ENCODE measurements at places on chromosomes 4 and X.

- DNase-seq = no peak
These were observed 4.1 kb downstream of the SLC39A8 start for GRCh38 chr4:102341201-102341600.

GRCh38 chrX:120200851-120201250 lies 42.4 kb downstream of the RHOXF2 start:
- no peak for DNase-seq

- DNase-seq = peak; percentile 32
These were observed 25.9 kb downstream of the PKD2 start for GRCh38 chr4:88033309-88033708.

DNA sequence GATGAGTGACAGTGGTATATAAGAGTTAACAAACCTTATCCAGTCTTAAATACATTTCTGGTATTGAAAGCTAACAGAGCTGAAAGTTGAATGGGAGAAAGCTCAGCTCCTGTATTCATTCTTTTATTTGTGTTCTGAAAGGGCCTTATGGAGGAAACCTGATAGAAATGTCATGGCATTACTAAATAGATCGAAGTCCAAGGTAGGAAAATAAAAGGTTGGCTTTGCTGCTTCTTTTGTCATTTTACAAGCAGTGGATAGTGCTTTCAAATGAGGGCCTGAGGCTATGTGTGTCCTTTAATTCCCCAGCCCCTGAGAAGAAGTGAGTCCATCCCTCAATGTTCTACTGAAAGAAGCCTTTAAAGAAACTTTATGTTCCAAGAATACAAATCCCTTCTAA lies 974.3 kb upstream of the INTU start:
- no peak for DNase-seq

DNA sequence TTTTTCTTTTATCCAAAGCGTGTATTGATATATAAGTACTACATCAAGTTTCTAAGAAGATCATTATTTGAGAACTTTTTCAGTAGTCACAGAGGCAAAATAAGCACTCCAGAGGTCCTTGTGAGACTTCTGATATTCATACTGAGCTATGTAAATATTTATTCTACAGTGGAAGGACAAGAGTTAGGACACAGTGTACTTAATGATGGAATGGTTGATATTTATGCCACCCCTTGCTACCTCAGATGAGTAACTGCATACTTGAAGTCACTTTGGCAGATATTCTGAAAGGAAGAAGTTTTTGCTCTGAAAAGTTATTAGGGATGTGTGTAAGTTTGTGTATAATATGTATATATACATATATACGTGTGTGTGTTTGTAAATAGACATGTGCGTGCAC lies 30.3 kb downstream of the MAGEA1 start:
- no peak for DNase-seq

- DNase-seq = no peak
These were observed 51.7 kb upstream of the CLCN4 start for GRCh38 chrX:10104958-10105658.

GRCh38 chr4:136664988-136665387 lies 867.3 kb downstream of the PCDH18 start:
- no peak for DNase-seq

DNA sequence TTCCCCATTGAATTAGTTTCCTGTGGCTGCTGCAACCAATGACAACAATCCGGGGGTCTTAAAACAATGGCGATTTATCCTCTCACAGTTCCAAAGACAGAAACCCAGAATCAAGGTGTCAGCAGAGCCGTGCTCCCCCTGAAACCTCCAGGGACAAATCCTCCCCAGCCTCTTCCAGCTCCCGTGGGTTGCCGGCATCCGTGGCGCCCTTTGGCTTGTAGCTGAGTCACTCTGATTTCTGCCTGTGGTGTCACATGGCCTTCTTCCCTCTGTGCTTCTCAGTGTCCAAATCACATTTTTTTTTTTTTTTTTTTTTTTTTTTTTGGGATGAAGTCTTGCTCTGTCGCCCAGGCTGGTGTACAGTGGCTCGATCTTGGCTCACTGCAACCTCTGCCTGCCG lies 64.5 kb upstream of the STX18 start:
- no peak for DNase-seq

DNA sequence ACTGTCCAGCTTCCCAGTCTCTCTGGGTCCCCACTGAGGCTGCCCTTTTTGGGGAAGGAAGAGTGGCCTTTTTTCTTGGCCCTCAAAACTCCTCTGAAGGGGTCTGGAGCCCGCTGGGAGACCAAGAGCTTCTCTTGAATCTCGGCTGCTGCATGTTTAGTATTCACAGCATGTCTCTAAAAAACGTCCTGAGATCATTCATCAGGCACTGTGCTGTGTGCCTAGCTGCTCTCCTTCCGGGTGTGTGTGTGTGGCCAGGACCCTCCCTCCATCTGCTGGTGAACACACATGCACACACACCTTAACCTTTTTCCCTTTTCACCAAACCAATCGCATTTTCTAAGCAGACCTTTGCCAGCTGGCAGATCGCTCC lies 841 bp upstream of the FRMPD3 start:
- DNase-seq = no peak

DNA sequence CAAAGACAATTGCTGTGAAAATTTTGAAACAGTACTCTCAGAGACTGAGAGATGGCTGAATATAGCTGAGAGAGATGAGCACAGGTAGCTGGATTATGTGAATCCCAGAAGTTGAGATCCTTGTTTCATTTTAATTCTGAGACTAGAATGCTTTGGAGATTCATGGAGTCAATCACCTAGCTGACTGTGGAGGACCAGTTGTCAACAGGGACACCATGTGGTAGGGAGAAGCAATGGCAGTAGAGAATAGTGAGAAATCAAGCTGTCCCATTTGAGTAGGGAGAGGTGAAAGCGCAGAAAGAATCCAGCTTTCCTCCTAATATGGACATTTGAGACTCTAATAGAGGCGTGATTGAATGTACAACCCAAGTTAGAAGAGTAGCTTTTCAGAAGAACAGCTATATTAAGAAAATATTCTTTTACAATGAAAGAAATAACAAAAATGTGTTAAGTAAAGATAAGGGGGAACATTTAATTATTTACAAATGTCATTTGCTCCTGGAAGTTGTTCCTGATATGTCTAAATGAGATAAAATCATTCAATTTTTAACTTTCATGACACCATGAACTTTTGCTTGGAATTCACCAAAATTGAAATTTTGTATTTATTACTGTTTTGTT lies 30.3 kb upstream of the GLRB start:
- no peak for DNase-seq

DNA sequence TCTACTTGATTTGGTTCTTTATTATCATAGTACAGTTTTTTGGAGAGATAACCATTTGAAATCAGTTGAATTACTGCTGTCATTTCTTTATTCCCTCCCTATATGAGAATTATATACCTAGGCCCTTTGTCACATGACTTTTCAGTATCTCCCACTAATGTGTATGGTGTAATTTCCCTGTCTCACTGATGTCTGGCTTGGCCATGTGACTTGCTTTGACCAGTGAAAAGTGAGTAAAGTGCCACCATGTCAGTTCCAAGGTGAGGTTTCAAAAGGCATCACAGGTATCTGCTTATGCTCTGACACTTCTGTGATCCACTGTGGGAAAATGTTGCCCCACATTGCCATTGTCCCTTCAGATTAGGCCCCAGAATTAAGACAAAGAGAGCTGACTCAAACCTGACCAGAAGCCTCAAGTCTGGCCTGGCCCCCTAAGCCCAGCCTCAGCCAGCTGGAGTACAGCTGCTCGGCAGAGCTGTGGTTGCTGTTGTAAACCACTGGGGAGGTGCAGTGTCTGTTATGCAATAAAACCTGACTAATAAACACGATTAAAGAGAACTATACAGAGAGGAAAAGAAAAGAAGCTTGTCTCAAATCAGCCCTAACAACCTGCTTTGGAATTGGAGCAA lies 27.5 kb downstream of the SETD7 start:
- DNase-seq = no peak

DNA sequence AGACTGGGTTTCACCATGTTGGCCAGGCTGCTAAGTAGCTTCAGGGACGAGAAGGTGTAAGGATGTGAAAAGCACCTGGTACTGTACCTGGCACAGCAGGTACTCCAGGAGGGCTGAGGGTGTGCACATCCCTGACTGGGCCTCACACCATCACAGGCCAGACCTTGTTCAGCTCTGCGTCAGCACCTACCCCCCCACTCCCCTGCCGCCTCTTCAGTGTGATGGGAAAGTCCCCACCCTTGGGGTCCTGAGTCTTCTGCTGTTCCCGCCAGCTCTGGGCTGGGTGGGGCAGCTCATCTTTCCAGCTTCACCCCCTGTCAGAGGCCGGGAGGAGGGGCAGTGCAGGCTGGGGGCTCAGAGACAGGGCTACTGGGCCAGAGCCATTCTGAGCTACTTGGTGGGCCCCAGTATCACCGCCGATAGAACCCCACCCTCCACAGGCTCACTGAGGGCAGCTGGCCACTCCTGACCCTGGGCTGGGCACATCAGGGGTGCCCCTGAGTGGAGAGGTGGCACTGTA lies 6.7 kb upstream of the SH3BP2 start:
- peak; percentile 88 for DNase-seq

DNA sequence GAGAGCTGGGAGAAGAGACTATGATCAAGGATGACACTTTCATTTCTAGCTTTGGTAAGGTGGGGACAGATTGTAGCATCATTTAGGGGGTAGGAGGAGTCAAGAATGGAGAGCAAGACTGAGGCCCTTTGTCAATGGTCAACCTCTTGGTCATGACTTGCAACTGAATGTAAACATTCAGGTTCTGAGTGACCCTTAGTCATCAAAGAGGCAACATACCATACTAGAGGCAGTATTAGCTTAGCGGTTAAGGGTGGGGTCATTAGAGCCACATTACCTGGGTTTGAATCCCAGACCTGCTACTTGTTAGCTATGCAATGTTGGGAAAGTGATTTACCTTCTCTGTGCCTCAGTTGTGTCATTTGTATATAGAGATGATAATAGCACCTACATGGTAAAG lies 76.5 kb downstream of the MED28 start:
- DNase-seq = no peak

DNA sequence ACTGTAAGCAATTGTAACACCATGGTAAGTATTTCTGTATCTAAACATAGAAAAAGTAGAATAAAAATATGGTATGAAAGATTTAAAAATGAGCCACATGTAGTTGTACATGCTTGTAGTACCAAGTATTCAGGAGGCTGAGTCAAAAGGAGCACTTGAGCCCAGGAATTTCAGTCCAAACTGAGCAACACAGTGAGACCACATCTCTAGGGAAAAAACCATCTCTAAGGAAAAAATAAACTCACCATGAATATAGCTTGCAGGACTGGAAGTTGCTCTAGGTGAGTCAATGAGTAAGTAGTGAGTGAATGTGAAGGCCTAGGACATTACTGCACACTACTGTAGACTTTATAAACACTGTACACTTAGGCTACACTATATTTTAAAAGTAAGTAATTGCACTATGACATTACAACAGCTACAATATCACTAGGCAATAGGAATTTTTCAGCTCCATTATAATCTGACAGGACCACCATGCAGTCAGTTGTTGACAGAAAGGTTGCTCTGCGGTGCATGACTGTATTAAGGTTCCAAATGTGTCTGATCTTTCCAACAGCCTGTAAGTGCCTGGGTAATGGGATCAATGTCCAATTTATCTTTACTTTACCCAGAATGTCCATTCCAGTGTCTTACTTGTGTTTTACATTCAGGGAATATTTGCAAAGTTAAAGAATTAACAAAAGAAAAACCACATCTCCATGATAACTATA lies 28.9 kb upstream of the LRBA start:
- DNase-seq = no peak

DNA sequence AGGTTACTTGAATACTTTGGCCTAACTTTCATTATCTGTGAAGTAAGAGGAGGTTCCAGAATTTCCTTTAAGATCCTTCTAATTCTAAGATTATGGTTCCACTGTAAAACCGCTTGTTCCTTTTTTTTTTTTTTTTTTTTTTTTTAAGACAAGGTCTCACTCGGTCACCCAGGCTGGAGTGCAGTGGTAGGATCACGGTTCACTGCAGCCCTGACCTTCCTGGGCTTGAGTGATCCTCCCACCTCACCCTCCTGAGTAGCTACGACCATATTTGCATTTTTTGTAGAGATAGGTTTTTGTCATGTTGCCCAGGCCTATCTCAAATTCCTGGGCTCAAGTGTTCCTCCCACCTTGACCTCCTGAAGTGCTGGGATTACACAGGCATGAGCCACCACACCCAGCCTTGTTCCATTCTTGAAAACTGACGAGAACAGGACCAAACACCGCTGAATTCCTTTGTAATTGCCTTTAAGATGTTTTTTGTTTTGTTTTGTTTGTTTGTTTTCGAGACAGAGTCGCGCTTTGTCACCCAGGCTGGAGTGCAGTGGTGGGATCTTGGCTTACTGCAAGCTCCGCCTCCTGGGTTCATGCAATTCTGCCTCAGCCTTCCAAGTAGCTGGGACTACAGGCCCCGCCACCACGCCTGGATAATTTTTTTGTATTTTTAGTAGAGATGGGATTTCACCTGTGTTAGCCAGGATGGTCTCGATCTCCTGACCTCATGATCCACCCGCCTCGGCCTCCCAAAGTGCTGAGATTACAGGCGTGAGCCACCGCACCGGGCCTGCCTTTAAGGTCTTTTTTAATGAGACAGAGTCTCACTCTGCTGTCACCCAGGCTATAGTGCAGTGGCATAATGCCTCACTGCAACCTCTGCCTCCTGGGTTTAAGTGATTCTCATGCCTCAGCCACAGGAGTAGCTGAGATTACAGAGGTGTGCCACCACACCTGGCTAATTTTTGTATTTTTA lies 6.8 kb downstream of the PDS5A start:
- no peak for DNase-seq

- no peak for DNase-seq
These were observed 297.2 kb downstream of the HS3ST1 start for GRCh38 chr4:11131491-11131890.

- DNase-seq = no peak
These were observed 22.3 kb upstream of the NAT8L start for GRCh38 chr4:2036866-2037265.

DNA sequence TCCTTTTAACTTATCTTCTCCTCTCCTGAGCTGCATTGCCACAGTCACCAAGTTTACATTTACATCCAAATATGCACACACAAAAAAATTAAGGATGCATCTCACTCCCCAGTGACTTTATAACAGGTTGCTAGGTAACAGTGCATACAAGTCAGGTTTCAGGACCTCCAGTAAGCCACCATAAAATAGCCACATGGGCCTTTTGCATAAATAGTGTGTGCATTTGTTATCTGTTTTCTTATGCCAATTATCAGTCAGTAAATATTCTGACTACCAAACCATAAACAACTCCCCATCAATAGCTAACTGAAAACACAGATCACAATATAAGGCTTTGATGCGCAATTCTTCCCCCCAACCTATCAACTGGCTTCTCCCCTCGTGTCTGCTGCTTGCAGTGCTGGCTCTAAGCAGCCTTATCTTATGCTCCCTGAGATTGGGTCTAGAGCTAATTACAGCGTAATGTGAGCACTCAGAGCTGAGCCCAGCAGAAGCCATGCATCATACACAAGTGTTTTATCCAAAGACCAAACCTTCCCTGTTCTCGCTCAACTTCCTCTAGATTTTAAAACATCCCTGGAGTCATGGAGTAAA lies 55.4 kb downstream of the ZNF827 start:
- DNase-seq = no peak

All from stimulated activated CD4-positive, alpha-beta T cell treated with anti-CD3 and anti-CD28 coated beads, Interleukin-2, amount 100 ng/mL, for 4 hours (primary cell).